ENCODE measurements at places on chromosomes 4 and X. TPM values are rescaled to one million over a fixed set of nuclear protein-coding genes. Genes with fewer than 3 reads are reported as not detected.

Gene HMX1
- not detected for total RNA-seq

Gene ANOS1
- 69.4 TPM for total RNA-seq

Gene RIPPLY1
- not detected for total RNA-seq

Gene VEGFD
- 17.1 TPM for total RNA-seq

Gene ATP6AP1
- total RNA-seq, result 183 TPM

Gene GBA3
- 1.6 TPM for total RNA-seq

Gene EXOC1L
- not detected for total RNA-seq

Gene MAP3K15
- total RNA-seq, result 1.5 TPM

Gene PF4V1
- total RNA-seq, result not detected

Gene CACNA1F
- total RNA-seq, result 4.0 TPM

Gene F11
- total RNA-seq, result 7.5 TPM

Gene TEX13B
- not detected for total RNA-seq

Gene GLRA3
- not detected for total RNA-seq
